Breast epithelium (tissue), 4 donors: ENCODE measurements at places on chromosomes 16 and 17. TPM values are rescaled to one million over a fixed set of nuclear protein-coding genes. Genes with fewer than 3 reads are reported as not detected.

The CCL4L2 gene
- total RNA-seq = not detected

GRCh38 chr16:20930365-20930690 lies 29.8 kb downstream of the LYRM1 start:
- DNase-seq = no peak
- H3K27me3 ChIP-seq = no peaks in the 10 kb centered on the region
- peak overlapping the region; percentile 56 for H3K27ac ChIP-seq

DNA sequence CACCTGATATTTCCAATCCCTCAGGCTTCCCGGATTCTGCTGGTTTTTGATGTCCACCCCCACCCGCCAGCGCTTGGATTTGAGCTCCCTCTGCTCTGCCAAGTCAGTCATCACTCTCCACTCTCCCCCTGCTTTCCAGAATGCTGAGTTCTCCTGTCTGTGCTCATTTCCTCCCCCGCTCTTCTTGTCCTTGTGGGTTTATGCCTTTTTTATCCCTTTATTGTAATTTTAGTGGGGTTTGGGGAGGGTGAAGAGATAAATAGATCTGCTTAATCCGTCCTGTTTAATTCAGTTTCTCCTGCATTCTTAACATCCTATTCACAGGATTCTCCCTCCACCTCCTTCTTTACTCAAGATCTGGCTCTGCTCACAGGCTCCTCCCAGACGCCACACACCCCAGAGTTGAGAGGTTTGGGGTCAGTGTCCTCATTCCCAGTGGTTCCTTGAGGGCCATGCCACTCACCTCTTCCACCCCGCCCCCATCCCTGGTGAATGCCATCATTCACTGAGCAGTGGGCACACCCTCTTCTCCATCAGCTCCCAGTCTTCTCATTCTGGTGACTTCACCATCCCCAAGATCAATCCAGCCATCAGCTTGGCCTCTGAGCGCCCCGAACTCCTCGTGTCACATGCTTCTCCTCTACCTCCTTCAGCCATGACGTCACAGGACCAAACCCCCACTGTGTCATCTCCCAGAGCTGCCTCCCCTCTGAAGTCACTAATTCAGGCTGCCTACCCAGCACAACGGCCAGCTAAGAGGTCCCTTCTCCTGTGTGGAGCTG lies 15.1 kb upstream of the GUCY2D start:
- H3K4me3 ChIP-seq = no peak overlapping the region
- H3K36me3 ChIP-seq = no peaks in the 10 kb centered on the region
- DNase-seq = no peak

GRCh38 chr17:74303305-74303704 lies 22.7 kb upstream of the KIF19 start:
- H3K4me3 ChIP-seq = no peak overlapping the region
- DNase-seq = no peak
- no peaks in the 10 kb centered on the region for H3K27me3 ChIP-seq

DNA sequence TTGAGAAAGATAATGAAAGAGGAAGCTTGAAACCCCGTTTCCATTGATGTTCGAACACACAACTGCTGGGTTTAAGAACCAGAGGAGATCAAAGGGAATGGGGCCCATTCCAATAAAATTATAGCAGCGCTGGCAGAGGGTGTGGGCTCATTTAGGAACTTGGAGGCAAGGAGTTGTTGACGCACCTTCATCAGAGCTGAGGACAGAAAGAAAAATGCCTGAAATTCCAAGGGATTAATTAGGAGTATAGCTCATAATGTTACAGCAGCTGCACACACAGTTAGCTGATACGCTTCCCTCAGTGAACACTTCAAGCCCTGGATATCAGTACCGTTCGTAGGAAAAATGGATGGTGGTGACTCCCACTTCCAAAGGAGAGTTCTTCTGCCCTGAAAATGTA lies 127.2 kb downstream of the AXIN2 start:
- H3K27me3 ChIP-seq = no peaks in the 10 kb centered on the region
- no peaks in the 10 kb centered on the region for H3K4me1 ChIP-seq
- H3K4me3 ChIP-seq = no peak overlapping the region
- H3K36me3 ChIP-seq = no peaks in the 10 kb centered on the region
